Testis (tissue), 5 donors: ENCODE measurements at places on chromosomes 5 and 9. TPM values are rescaled to one million over a fixed set of nuclear protein-coding genes. Genes with fewer than 3 reads are reported as not detected.

- no peak overlapping the region for H3K27ac ChIP-seq
- H3K27me3 ChIP-seq = no peaks in the 10 kb centered on the region
- DNase-seq = no peak
- no peak overlapping the region for H3K4me3 ChIP-seq
Observed at GRCh38 chr9:98129451-98129881, 10.4 kb upstream of the TRIM14 start.

Gene IL4
- not detected for total RNA-seq

Gene SHOC1
- total RNA-seq = 36.8 TPM

Gene LRRC26
- 2.4 TPM for total RNA-seq

Gene NAIF1
- 19.4 TPM for total RNA-seq
